ENCODE measurements at places on chromosomes 4 and X.

- DNase-seq = no peak
Observed at GRCh38 chr4:153010146-153010545, 74.0 kb downstream of the FHDC1 start.

GRCh38 chr4:15131551-15131950, 129.3 kb downstream of the CPEB2 start:
- DNase-seq = no peak

GRCh38 chrX:132483488-132483887, 5.3 kb downstream of the MBNL3 start:
- no peak for DNase-seq

DNA sequence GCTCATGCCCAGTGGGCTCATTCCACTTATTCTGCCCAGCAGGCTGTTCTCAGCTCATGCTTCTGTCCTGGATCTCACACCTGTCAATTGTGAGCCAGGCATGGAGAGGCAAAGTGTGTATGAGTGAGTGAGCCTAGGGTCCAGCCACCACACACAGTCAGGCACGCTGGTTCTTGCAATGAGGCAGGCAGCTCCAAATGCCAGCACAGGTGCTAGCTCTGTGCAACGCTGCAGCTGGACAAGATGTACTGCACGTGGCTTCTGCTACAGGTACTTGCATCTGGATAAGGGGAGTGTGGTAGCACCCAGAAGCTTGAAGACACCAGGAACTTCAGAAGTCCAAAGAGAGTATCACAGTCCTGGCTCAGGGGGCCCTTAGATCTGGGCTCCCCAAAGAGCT, 1249.4 kb upstream of the IGFBP7 start:
- no peak for DNase-seq

DNA sequence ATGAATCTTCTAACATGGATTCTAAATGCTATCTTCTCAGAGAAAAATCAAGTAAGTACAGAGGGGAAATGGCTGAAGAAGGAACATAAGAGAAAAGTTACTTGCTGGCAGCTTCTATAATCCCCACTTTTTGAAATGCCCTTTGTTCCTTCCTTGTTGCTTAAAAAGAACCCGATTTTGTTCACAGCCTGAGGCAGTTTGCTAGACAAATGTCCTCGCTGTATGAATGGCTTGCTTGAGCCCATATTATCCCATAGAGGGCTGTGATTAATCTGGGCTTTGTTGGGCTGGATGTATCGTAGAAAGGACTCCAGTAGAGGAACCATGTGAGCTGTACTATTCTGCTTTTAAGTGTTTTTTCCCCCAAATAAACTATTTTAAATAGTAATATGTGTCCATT, 134.3 kb upstream of the FGF13 start:
- DNase-seq = no peak
